Body of pancreas (tissue), 4 donors: ENCODE measurements at places on chromosomes 7 and 10. TPM values are rescaled to one million over a fixed set of nuclear protein-coding genes. Genes with fewer than 3 reads are reported as not detected.

DNA sequence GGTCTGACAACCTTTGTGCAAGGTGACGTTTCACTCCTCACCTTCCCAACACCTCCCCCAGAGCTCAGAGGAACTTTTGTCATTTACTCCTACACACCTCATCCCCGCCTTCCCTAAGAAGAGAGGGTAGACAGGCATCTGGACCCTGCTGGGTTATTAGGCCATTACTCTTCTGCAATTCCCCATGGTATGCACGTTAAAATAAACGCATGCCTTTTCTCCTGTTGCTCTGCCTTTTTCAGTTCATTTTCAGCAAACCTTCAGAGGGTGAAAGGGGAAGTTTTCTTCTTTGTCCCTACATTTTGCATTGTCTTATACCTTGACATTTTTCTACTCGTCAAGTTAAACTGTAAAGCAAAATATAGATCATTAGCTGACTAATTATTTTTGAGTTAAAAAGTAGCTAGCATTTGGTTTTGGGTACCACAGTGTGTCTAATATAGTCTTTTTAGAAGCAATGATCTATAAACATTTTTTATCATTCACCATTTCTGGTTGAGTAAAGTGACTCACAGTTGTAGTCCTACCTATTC lies 10.5 kb upstream of the EDRF1 start:
- DNase-seq, result no peak

- DNase-seq, result no peak
Measured at GRCh38 chr7:54252256-54253035, 289.7 kb upstream of the VSTM2A start.

Gene BMPER
- total RNA-seq, result 0.78 TPM

Gene MEST
- 68.9 TPM for total RNA-seq

Gene C10orf53
- not detected for total RNA-seq
